CD4-positive, alpha-beta T cell (primary cell): ENCODE measurements at places on chromosomes 11 and 22.

GRCh38 chr11:62556875-62557631, 10.4 kb upstream of the AHNAK start:
- no peaks in the 10 kb centered on the region for H3K27me3 ChIP-seq
- peak overlapping the region; percentile 49 for H3K4me3 ChIP-seq
- peaks cover 89% of the 10 kb centered on the region for H3K4me1 ChIP-seq

DNA sequence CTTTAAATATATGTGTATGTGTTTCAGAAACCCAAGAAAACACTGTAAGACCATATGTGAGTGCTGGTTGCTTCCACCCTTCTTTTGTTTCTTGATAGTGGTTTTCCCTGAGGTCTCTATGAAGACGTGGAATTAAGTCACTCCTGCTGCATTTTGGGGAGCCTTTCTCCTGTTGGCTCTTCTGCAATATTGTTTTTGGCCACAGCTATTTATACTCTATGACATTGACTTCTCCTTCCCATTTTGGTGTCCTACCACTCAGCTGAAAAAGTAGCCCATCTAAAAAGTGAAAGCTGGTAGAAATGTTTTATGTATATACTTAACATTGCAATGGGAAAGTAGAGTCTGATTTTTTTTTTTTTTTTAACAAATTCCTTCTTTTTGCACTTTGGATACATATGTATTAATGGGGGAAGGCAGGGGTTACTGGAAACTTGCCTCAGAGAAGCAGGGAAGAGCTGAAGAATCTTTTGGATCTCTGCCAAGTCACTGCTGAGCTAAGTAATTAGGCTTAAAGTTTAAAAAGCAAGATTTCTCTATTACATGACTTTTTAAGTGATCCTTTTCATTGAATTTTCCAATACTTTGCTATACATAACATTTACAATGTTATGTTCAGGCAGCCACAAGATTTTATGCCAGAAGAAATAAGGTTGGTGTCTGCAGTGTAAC, 1.8 kb downstream of the TTC17 start:
- H3K27ac ChIP-seq, result no peak overlapping the region
- H3K36me3 ChIP-seq, result peaks cover 9% of the 10 kb centered on the region
- H3K4me1 ChIP-seq, result peaks cover 27% of the 10 kb centered on the region
- no peak overlapping the region for H3K4me3 ChIP-seq
- no peaks in the 10 kb centered on the region for H3K27me3 ChIP-seq
- DNase-seq, result no peak

DNA sequence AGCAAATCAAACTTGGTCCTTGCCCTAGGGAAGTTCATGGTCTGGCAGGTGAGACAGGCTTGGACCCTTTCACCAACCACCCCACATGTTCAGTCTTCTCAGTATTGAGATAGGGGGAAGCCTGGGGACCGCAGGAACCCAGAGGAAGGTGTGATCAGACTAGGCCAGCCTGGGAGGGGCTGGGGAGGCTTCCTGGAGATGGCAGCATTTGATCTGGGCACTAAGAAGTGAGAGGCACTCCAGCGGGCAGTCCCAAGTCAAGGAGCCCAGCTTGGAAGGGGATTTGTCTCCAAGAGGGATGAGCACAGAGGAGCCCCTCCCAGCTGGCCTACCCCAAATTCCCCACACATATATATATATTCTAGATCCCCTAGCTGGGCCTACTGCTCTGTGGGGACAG, 5.4 kb downstream of the LRRC32 start:
- H3K36me3 ChIP-seq, result no peaks in the 10 kb centered on the region
- H3K27me3 ChIP-seq, result peaks cover 8% of the 10 kb centered on the region
- no peak for DNase-seq
- H3K27ac ChIP-seq, result no peak overlapping the region

DNA sequence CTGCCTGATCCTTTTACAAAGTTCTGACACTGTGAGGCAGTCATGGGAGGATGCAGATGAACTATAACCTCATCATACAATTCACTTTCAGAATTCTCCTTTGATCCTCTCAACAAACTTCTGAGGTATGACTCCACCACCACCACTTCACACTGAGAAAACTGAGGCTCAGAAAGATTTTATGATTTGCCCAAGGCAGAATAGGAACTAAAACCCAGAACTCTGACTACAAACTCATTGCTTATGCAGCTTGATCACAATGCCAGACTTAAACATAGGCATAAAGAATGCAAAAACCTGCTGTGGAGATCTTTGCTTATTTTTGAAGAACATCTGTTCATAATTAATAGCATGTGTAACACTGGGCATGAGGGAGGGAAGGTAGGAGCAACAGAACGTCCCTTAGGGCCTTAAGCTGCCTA, 20.4 kb downstream of the FAM168A start:
- H3K27me3 ChIP-seq, result no peaks in the 10 kb centered on the region
- peaks cover 5% of the 10 kb centered on the region for H3K36me3 ChIP-seq
- no peak overlapping the region for H3K27ac ChIP-seq
- H3K4me1 ChIP-seq, result no peaks in the 10 kb centered on the region
- no peak for DNase-seq
- no peak overlapping the region for H3K4me3 ChIP-seq

DNA sequence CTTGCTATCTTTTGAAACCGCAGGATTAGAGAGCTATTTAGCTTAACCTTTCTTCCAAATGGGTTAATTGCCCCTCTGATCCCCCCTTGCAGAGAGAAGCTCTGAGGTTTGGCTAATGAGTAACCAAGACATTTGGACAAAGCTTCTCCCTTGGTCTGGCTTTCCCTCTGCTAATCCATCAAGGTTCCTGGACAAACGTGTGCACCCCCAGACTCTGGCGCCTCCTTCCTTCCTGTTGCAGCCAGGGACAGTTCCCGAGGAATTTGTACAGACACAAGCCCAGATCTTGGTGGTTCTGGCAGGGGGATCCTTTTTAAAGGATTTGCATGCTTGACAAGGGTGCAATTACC, 1.6 kb downstream of the KIAA1671 start:
- DNase-seq, result no peak
- H3K4me1 ChIP-seq, result peaks cover 20% of the 10 kb centered on the region
- no peaks in the 10 kb centered on the region for H3K36me3 ChIP-seq

DNA sequence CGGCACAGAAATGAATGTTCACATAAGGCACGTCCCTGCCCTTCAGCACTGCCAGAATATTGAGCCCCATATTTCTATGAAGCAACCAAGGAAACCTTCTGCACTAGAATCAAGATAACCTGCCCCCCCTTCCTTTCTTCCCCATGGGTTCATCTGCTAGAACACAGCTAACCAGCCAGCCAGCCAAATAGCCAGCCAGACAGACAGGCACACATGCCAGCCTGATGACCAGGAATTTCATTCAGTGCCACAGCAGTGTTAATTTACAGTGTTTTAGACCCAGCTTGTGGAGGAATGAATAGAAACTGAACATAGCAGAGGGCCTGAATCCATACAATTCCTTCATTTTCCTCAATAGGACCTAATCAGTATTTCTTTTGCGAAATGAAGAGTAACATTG, 57.0 kb downstream of the TENM4 start:
- no peak overlapping the region for H3K4me3 ChIP-seq
- no peaks in the 10 kb centered on the region for H3K4me1 ChIP-seq
- no peak for DNase-seq
- no peaks in the 10 kb centered on the region for H3K27me3 ChIP-seq
- no peak overlapping the region for H3K27ac ChIP-seq

DNA sequence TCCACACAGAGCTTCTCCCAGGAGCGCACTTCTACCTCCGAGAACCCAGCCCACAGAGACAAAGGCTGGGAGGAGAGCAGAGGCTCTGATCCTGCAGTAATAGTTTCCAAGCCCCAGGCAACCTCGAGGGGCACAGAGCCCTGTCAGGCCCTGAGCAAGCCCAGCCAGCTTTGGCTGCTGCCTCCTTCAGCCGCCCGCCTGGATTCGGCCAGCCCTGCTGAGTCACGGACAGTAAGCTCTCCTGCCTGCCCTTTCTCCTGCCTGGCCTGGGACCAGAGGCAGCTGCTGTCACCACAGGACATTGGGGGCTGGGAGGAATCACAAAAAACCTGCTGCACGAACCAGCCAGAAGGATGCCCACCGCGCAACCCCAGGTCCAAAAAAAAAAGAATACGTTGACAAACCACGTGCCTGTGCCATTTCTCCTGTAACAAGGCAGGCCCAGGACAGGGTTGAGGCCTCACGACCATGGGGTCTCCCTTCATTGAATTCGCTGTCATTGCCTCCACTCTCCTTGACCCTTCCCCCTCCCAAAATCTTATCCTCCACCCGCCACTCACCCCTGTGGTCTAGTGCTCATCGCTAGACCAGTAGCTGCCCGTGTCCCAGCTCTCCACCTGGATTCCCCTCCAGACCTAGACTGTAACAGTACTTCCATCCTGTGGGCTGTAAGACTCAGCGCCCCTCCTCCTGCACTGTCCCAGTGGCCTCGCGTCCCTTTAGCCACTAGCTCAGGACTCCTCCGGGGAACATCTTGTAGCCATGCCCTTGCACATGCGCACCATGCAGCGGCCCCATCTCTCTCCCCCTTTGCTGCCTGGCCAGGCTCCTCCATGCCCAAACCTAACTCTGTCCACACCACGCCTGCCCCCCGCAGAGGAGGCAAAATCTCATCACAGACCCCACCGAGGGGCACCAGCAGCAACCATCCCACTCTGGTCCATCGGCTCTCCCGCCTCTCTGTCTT, 7.4 kb upstream of the SLC22A12 start:
- H3K4me3 ChIP-seq, result no peak overlapping the region
- H3K27me3 ChIP-seq, result no peaks in the 10 kb centered on the region
- no peaks in the 10 kb centered on the region for H3K4me1 ChIP-seq
- no peak overlapping the region for H3K27ac ChIP-seq
- H3K36me3 ChIP-seq, result no peaks in the 10 kb centered on the region

DNA sequence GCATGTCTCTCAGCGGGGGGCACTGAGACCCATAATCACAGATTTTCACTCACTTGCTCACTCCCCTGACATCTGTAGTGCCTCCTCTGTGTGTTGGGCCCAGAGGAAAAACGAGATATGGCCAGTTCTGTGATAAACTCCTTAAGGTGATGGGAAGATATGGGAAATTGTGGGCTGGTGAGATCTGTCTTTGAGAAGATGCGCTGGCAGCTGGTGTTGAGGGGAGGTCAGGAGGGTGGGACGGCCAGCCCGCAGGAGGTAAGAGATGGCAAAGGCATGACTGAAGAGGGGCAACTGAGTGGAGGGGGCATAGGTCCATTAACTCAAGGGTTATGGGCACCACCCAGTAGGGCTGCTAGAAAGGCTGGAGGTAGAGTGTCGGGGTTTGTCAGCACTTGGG, 60.1 kb upstream of the CLTCL1 start:
- H3K27ac ChIP-seq, result no peak overlapping the region
- H3K36me3 ChIP-seq, result peaks cover 83% of the 10 kb centered on the region
- no peak overlapping the region for H3K4me3 ChIP-seq
- H3K4me1 ChIP-seq, result no peaks in the 10 kb centered on the region

GRCh38 chr11:30825723-30826122, 239.6 kb upstream of the MPPED2 start:
- no peak overlapping the region for H3K27ac ChIP-seq
- no peaks in the 10 kb centered on the region for H3K4me1 ChIP-seq
- H3K27me3 ChIP-seq, result no peaks in the 10 kb centered on the region
- H3K4me3 ChIP-seq, result no peak overlapping the region
- no peaks in the 10 kb centered on the region for H3K36me3 ChIP-seq

- H3K4me1 ChIP-seq, result peaks cover 7% of the 10 kb centered on the region
- no peak overlapping the region for H3K27ac ChIP-seq
- DNase-seq, result no peak
- H3K27me3 ChIP-seq, result no peaks in the 10 kb centered on the region
Measured at GRCh38 chr11:110327508-110327907, 31.1 kb upstream of the RDX start.

GRCh38 chr22:36279219-36279666, 26.3 kb downstream of the APOL1 start:
- no peak overlapping the region for H3K27ac ChIP-seq
- no peak for DNase-seq
- H3K27me3 ChIP-seq, result no peaks in the 10 kb centered on the region
- no peak overlapping the region for H3K4me3 ChIP-seq
- peaks cover 11% of the 10 kb centered on the region for H3K4me1 ChIP-seq

DNA sequence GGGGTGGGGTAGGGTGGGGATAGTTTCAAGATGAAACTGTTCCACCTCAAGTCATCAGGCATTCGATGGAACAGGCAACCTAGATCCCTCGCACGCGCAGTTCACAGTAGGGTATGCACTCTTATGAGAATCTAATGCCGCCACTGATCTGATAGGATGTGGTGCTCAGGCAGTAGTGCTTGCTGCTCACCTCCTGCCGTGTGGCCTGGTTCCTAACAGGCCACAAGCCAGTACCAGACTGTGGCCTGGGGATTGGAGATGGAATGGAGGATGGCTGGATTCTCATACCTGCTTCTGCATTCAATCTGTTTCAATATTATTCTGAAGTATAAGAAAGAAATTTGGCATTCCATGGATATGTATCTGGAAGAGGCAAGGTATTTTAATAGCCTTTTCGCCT, 73.1 kb downstream of the RBFOX2 start:
- DNase-seq, result no peak
- H3K36me3 ChIP-seq, result no peaks in the 10 kb centered on the region
- H3K27ac ChIP-seq, result no peak overlapping the region
- no peak overlapping the region for H3K4me3 ChIP-seq
- no peaks in the 10 kb centered on the region for H3K27me3 ChIP-seq

GRCh38 chr11:117087446-117087845, 10.8 kb downstream of the SIK3 start:
- peaks cover 38% of the 10 kb centered on the region for H3K4me1 ChIP-seq
- no peak for DNase-seq
- H3K27ac ChIP-seq, result no peak overlapping the region
- no peak overlapping the region for H3K4me3 ChIP-seq

- no peaks in the 10 kb centered on the region for H3K36me3 ChIP-seq
- H3K27me3 ChIP-seq, result peaks cover 2% of the 10 kb centered on the region
- no peak overlapping the region for H3K4me3 ChIP-seq
- no peak for DNase-seq
- H3K4me1 ChIP-seq, result peaks cover 14% of the 10 kb centered on the region
- H3K27ac ChIP-seq, result no peak overlapping the region
Measured at GRCh38 chr11:33698921-33699320, 1.7 kb downstream of the C11orf91 start.

DNA sequence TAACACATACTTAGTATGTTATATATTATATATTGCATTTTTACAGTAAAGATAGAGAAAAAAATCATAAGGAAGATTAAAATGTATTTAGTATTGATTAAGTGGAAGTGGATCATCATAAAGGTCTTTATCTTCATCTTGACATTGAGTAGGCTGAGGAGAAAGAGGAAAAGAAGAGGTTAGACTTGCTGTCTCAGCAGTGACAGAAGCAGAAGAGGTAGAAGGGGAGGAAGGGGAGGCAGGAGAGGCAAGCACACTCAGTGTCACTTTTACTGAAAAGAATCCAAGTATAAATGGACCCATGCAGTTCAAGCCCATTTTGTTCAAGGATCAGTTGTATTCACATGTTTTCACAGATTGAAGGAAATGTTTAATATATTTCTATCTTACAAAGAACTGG, 69.7 kb downstream of the GAB2 start:
- H3K4me3 ChIP-seq, result no peak overlapping the region
- no peaks in the 10 kb centered on the region for H3K36me3 ChIP-seq
- no peak overlapping the region for H3K27ac ChIP-seq
- H3K27me3 ChIP-seq, result no peaks in the 10 kb centered on the region

- no peaks in the 10 kb centered on the region for H3K36me3 ChIP-seq
- no peak overlapping the region for H3K27ac ChIP-seq
- H3K27me3 ChIP-seq, result peaks cover 2% of the 10 kb centered on the region
- H3K4me3 ChIP-seq, result no peak overlapping the region
- no peaks in the 10 kb centered on the region for H3K4me1 ChIP-seq
- DNase-seq, result no peak
Measured at GRCh38 chr22:32957200-32957803, 100.9 kb downstream of the SYN3 start.
